ENCODE measurements at places on chromosomes 11 and 22. TPM values are rescaled to one million over a fixed set of nuclear protein-coding genes. Genes with fewer than 3 reads are reported as not detected.

DPAGT1 gene
- total RNA-seq = 58.8 TPM

TMEM132A gene
- 20.5 TPM for total RNA-seq

PHOX2A gene
- total RNA-seq = not detected

GAB4 gene
- total RNA-seq = not detected

CDC42EP2 gene
- total RNA-seq = 24.5 TPM

CDKN1C gene
- 5.7 TPM for total RNA-seq

C11orf97 gene
- total RNA-seq = not detected

CCDC89 gene
- total RNA-seq = not detected

APOBEC3B gene
- 1.0 TPM for total RNA-seq

DEUP1 gene
- not detected for total RNA-seq

GCAT gene
- total RNA-seq = 32.8 TPM

JHY gene
- 5.2 TPM for total RNA-seq

PRRG4 gene
- 1.2 TPM for total RNA-seq

ALX4 gene
- total RNA-seq = not detected

CRACR2B gene
- 1.2 TPM for total RNA-seq

APOL1 gene
- total RNA-seq = 0.14 TPM

- peak; percentile 71 for DNase-seq
Measured at GRCh38 chr11:126115816-126116331, 53.2 kb upstream of the CDON start.

GRCh38 chr11:32885556-32885955, 7.1 kb upstream of the QSER1 start:
- no peak for DNase-seq

- no peak for DNase-seq
Measured at GRCh38 chr11:88375927-88376470, 38.5 kb upstream of the CTSC start.

DNA sequence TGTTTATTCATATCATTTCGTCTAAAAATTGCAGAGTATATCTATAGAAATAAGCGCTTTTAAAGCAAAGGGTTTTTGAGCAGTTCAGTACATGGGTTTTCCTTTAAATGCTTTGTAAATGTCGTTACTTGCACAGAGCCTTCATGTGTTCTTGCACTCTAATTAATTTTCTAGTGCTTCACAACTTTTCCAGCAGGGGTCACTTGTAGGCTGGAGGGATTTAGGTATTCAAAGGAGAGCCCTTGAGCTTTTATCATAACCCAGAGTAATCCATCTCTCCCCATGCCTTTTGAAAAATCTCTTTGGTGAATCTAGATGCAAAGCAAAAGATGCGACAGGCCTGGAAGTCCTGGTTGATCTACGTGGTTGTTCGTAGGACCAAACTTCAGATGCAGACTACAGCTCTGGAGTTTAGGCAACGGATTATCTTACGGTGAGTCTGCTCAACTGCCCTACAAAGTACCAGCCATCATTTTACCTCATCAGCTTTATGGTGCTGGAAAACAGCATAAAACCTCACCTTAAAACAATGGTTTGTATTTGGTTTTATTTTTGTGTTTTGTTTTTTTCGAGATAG, 60.4 kb downstream of the SFI1 start:
- DNase-seq = peak; percentile 47

DNA sequence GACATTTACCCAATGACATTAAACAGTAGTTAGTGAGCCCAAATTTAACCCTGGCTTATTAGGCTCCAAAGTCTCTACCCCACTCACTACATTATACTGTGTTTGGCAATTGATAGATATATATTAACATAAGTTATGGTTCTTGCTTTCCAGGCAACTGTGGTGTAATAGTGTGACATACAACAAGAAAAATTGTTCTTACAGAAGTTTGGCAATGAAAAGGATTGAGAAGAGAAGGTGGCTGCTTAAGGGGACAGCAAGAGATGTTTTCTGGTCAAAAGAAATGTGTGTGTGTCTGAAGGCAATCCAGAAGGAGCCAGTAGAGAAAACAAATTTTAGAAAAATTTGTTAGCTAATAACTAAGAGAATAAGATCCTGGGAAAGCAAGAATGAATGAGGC, 132.4 kb downstream of the SWAP70 start:
- no peak for DNase-seq

GRCh38 chr11:116224154-116224888, 548.5 kb downstream of the BUD13 start:
- DNase-seq = peak; percentile 14

- no peak for DNase-seq
Measured at GRCh38 chr11:21430537-21430936, 761.2 kb downstream of the NELL1 start.

- DNase-seq = peak; percentile 27
Measured at GRCh38 chr11:19800162-19800561, 87.5 kb downstream of the NAV2 start.

DNA sequence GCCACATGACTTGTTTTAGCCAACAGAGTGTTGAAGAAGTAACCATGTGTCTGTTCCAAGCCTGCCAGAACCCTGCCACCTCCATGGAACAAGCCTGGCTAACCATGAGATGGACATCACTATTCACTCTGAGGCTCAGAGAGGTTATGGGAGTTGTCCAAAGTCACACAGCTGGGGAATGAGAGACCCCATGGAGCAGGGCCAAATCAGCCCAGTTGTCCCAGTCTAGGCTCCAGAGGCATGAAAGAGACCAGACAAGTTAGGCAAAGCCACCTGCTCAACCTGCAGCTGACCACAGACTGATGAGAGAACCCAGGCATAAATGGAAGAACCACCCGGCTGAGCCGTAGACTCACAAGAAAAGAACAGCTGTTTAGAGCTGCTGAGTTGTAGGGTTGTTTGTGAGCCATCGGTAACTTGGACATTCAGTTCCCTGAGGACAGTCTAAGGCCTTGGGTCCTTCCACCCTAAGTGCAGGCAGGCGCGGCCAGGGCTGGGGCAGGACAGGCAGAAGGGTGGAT, 74.7 kb upstream of the PHF21B start:
- DNase-seq = no peak

DNA sequence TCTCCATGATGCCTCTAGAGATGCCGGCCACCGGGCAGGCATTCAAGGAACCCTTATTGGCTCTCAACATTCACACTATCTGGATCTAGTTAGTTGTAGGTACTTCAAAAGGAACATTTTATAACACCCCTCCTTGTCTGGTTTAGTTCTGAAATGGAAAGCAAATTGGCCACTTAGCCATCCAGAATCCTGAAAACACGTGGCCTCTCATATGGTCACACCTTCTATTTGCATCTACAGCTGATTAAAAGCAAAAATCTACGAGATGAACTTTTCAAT, 29.2 kb downstream of the ABTB2 start:
- DNase-seq = no peak

GRCh38 chr11:119729951-119730613, 1.1 kb upstream of the NECTIN1 start:
- peak; percentile 60 for DNase-seq

DNA sequence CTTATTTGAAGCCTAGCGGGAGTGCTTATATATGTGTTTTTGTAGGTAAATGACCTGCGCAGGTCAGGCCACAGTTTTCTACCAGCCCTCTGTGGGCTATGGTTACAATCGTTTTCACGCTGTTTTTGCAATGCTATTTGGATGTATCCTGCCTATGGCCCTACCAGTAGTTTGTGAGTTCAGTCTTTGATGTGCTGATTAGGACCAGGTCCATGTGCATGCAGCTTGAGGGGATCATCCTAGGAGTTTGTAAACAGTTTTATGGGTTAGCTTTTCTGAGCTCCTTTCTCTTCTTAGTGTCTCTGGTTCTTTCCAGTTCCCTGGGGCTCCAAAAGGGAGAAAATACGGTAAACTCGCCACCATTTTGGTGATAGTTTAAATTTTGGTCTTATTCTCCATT, 142.5 kb downstream of the LDLRAD3 start:
- DNase-seq = no peak

GRCh38 chr11:111736621-111737443, 29.4 kb downstream of the PPP2R1B start:
- DNase-seq = no peak

DNA sequence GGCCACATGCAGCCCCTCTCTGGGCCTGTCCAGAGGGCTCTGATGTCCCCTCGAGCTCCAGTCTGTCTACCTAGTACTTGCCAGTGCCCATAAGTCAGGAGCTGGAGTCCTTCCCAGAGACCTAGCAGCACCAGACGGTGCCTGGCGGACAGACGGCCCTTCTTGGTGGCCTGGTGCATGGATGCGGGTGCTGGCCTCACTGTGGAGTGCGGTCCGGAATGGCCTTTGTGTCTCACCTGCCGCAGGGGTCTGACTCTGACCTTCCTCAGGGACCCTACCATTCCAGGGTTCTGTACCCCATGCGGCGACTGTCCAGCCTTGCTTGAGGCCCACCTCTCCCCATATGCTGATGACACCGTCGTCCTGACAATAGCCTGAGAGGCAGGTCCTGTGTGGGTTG, 29.4 kb upstream of the SMIM38 start:
- no peak for DNase-seq

GRCh38 chr11:16184588-16184987, 171.8 kb downstream of the SOX6 start:
- peak; percentile 49 for DNase-seq

DNA sequence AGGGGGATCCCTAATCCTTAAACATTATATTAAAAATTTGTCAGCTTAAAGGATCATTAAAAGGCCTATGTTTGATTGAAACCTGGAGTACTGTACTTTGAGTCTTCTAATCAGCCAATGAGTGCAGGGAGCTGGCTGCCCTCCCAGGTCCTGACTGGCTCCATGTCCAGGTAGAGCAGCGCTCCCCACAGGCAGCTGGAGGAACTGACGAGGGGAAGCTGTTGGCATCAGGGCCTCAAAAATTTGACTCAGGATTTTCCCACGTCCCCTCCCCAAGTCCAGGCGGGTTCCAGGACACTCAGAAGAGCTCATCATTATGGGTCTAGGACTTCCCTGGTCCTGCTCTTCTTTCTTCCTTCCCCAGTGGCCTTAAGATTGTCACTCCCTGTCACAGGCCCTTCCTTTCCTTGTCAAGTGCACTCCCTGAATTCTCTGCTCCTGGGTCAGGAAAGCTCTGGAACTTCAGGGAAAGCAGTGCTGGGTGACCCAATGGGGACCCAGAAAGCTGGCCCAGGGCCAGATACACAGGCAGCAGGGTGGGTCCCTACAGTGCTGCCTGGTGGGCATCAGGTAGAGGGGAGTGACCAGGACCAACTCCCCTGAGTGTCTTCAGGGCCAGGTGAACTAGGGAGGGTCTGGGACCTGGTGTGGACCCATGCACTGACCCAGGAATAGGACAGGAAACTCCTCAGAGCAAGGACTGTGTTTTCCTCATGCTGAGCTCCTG, 65.5 kb downstream of the GGTLC2 start:
- DNase-seq = peak; percentile 46

DNA sequence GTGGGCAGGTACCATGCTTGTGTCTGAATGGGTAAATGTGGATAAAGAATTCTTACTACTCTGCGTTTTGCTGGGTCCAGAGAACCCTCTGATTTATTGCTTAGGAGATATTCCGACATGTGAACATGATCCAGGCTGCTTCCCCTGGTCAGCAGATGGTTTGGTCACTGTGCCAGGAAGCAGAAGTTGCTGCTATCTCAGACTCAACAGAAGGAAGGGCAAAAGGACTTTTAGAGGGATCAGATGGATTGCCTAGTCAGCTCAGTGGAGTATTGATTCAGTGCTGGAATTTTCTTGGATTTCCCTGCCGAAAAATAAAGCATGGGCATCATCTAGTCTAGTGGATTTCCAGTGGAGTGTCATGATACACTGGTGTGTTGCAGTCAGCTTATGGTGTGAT, 440.1 kb downstream of the NTM start:
- no peak for DNase-seq

GRCh38 chr11:69390561-69390960, 90.9 kb upstream of the LINC01488 start:
- DNase-seq = no peak

DNA sequence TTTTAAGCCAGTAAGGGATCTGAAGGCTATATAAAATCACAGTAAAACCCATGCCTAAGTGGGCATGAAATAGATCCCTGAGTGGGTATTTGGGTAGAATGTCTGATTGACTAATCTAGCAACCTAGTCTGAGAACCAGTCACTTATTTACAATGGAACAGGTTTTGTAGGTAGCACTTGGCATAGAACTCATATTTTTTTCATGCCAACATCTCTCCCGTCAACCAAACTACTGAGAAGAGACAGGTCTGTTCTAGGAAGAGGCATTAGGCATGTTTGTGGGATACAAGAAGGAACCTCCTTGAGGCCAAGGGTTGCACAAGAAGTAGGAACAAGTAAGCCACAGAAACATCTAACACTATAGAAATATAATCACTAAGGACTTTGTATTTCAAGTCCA, 840.4 kb upstream of the TENM4 start:
- no peak for DNase-seq

DNA sequence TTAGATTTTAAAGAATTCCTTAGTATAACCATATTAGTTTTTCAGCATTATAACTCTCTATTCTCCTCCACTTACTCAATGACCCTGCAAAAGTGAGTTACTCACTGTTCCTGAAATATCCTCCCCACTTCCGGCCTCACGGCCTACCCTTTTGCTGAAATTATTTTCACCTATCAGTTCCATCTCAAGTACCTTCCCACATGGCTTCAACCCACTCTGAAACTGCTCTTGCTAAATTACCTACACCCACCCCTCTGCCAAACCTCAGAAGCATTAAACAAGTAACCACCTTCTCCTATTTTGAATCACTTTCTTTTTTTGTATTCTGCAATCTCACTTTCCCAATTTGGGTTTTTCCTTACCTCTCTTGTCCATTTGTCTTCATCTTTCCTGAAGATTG, 37.7 kb downstream of the OR5P2 start:
- no peak for DNase-seq

- peak; percentile 93 for DNase-seq
Measured at GRCh38 chr22:42994917-42995562, 19.9 kb downstream of the PACSIN2 start.

GRCh38 chr11:119511614-119512306, 88.8 kb upstream of the THY1 start:
- DNase-seq = no peak

DNA sequence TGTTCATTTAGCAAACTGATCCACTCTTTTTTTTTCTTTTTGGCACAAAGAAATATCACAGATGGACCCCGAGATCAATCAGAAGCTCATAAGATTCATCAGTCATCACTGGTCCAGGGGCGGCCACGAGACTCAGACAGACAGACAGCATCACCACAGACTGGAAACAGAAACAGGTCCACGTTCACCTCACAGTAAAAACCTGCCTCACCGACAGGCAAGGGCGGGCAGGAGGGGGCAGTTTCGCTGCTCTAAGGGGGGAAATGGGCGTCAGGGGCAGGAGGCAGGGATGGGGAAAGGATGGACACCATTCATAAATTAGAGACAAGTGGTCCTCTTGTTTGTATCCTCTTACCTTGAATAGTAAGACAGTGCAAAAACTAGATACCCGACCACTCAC, 16.5 kb downstream of the CHST1 start:
- DNase-seq = no peak

DNA sequence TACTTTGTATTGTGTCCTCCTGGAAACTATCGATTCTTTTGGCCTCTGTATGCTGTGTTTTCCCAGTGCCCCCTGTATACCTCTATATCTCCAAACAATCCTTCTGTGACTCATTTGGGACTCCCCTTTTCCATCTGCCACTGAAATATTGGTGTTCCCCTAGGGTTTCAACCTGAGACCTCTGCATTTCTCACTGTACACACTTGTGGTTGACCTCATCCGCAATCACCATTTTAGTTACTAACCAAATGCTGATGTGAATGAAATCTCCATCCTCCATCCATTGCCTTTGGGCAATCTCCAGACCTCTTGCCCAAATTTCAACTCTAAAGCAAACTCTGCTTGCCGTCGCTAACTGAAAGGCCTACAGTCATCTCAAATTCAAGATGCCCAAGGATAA, 190.6 kb upstream of the PLET1 start:
- no peak for DNase-seq
